Activated CD4-positive, alpha-beta T cell treated with anti-CD3 and anti-CD28 coated beads for 36 hours (primary cell): ENCODE measurements at places on chromosomes 11 and 22.

DNA sequence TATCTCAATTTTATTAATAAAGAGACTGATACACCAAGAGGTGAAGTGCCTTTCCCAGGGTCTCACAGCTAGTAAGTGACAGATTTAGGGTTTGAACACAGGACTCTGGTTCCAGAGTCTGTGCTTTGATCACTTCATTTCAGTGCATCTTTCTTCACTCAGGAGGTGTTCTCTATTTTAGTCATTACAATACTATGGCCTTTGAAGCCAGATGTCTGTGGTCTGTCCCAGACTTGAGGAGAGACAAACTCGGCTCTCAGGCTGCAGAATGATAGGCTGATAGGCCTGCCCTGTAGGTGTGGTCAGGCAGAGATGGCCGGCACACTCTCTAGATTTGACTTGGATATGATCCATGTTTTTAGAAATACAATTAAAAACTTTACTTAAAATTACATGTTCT, 478.5 kb upstream of the CCDC90B start:
- DNase-seq: no peak

DNA sequence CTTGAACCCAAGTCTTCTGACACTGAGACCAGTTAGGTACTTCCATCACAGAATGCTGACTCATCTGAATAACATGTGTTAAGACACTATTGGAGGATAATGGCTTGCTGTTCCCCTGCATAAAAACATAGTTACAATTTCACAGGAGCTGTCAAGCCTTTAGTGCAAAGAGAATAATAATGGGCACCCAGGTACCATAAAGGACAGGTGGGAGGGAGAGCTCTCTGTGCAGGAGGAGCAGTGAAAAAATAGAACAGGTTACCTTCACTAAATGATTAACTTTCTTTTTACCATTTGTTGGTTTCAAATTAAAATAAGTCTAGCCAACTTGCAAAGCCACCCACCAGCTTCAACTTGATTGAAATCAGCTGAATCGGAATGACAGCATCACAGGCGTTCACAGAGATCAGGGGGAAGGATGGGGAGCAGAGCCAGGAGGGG, 173.2 kb downstream of the DSCAML1 start:
- no peak for DNase-seq

- DNase-seq: no peak
These were observed 91.9 kb downstream of the LRRC32 start for GRCh38 chr11:76578654-76579055.

GRCh38 chr11:10534316-10534715, 6.7 kb downstream of the RNF141 start:
- DNase-seq: no peak

DNA sequence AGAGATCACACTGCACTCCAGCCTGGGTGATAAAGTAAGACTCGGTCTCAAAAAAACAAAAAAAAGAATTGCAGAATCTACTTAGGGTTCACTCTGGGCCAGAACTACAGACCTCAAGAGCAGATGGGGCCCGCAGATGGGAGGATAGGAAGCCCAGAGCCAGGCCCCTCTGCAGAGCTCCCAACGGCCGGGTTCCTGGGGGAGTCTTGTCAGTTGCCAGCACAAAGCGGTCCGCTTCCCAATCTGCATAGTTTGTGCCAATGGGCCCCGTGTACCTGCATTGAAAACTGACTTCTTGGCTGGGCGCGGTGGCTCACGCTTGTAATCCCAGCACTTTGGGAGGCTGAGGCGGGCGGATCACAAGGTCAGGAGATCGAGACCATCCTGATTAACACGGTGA, 1.7 kb upstream of the CHID1 start:
- DNase-seq: no peak

- no peak for DNase-seq
These were observed 107.1 kb downstream of the GAB2 start for GRCh38 chr11:78310500-78310909.

DNA sequence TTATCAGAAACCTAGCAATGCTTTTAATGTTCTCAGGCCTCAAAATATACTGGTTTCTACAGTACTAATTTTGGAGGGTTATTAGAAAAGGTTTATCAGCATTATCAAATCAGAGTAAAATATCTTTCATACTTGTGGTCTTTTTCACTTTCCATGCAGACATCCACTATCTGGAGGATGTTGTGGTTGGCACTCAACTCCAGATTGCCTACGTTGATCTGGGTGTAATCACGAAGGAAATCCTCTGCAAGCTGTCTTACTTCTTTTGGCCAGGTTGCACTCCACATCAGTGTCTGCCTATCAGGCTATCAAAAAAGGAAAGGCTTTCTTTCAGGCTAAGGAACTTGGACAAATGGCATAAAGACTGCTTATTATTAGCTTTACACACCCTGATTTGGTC, 11.6 kb downstream of the DDX17 start:
- no peak for DNase-seq

GRCh38 chr11:91047882-91048281, 825.0 kb upstream of the CHORDC1 start:
- no peak for DNase-seq

- no peak for DNase-seq
These were observed 32.0 kb downstream of the EXPH5 start for GRCh38 chr11:108561535-108561991.

GRCh38 chr11:100810666-100811065, 123.6 kb downstream of the ARHGAP42 start:
- DNase-seq: no peak

- no peak for DNase-seq
These were observed 165.8 kb upstream of the NARS2 start for GRCh38 chr11:78740199-78741071.

GRCh38 chr11:27482793-27483192, 10.2 kb upstream of the LGR4 start:
- DNase-seq: no peak

GRCh38 chr11:65616575-65617001, 1.0 kb downstream of the PCNX3 start:
- peak; percentile 60 for DNase-seq

DNA sequence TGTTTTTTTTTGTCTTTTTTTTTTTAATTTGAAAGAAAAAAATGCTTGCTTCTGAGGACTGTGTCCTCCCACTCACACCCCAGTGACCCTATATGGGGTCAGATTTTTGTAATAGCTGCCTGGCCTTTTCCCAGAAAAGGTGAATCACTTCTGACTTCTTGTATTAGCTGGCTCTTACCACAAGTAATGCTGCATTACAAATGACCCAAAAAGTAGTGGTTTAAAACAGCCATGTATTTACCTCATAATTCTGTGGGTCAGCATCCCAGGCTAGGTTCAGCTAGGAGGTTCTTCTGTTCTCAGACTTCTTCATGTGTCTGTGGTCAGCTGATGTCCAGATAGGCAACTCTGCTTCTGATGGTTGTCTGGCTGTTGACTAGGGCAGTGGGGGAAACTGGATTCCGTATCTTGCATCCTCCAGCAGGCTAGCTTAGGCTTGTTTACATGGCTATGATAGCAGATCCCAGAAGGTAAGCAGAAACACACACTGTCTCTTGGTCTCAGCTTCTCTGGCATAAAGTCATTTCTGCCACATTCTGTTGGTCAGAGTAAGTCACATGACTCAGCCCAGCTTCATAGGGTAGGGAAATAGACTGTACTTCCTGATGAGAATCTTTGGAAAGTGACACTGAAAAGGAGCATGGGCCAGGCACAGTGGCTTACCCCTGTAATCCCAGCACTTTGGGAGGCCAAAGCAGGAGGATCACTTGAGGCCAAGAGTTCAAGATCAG, 19.5 kb downstream of the LHFPL7 start:
- DNase-seq: no peak

GRCh38 chr22:46522797-46523196, 14.6 kb downstream of the CELSR1 start:
- no peak for DNase-seq

DNA sequence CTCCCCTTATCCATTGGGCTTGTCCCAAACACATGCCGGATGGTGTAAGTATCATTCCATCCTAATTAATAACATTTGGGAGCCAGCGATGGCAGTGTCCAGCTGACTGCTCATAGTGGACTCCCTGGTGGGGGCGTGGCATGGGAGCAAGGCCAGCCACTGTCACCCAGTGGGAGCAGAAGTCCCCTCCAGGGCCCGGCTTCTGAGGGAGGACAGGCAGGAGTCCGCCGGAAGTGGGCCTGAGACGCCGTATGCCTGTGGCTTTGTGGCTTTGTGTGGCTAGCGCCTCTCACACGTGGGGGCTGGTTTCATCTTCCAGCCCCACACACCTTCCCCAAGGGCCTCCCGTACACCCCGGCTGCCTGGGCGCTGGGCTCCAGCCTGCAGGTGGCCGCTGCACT, 124.5 kb downstream of the KCNQ1 start:
- no peak for DNase-seq

GRCh38 chr11:19672586-19673206, 39.9 kb upstream of the NAV2 start:
- DNase-seq: no peak

- peak; percentile 69 for DNase-seq
These were observed 7.0 kb downstream of the SEPTIN3 start for GRCh38 chr22:41976070-41976901.

DNA sequence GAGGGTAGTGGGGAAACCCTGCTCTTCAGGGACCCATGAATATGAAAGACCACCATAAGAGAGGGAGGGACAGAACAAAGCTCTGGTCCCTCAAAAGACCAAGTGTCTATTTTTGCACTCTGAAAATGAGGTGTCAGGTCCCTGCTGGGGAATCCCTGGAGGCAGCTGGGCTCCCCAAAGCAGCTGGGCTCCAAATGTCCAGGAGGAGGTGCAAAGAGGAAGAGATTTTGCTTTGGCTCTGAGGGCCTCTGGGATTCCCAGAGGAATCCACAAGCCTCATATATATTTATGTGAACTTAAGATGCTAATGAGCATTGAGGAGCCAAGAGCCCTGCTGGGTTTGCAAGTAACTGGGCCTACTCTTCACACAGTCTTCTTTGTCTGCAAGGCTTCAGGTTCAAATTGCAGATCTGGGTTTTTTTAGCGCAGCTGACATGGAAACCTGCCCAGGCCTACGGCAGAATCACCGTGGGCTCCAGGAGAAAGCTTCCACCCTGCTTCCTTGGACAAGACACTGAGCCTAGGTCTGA, 26.0 kb downstream of the CLMP start:
- DNase-seq: no peak
